ENCODE measurements at places on chromosomes 3 and 15. TPM values are rescaled to one million over a fixed set of nuclear protein-coding genes. Genes with fewer than 3 reads are reported as not detected.

CPEB1 gene
- 0.25 TPM for polyA plus RNA-seq

NRG4 gene
- 1.4 TPM for polyA plus RNA-seq

EDEM1 gene
- polyA plus RNA-seq, result 9.1 TPM

HRG gene
- polyA plus RNA-seq, result 0.17 TPM

TF gene
- 91.2 TPM for polyA plus RNA-seq

CYP1A2 gene
- 0.12 TPM for polyA plus RNA-seq

SLC27A2 gene
- polyA plus RNA-seq, result 0.18 TPM
